ENCODE measurements at places on chromosomes 2 and 18. TPM values are rescaled to one million over a fixed set of nuclear protein-coding genes. Genes with fewer than 3 reads are reported as not detected.

Gene REG3G
- polyA plus RNA-seq = not detected

Gene GCG
- polyA plus RNA-seq = not detected

Gene HADHA
- polyA plus RNA-seq = 132 TPM

GRCh38 chr2:195317550-195317949, 339.5 kb upstream of the SLC39A10 start:
- no peak for DNase-seq

Gene ZCCHC2
- 4.2 TPM for polyA plus RNA-seq

GRCh38 chr2:26615336-26615859, 25.8 kb downstream of the CIB4 start:
- DNase-seq = no peak

DNA sequence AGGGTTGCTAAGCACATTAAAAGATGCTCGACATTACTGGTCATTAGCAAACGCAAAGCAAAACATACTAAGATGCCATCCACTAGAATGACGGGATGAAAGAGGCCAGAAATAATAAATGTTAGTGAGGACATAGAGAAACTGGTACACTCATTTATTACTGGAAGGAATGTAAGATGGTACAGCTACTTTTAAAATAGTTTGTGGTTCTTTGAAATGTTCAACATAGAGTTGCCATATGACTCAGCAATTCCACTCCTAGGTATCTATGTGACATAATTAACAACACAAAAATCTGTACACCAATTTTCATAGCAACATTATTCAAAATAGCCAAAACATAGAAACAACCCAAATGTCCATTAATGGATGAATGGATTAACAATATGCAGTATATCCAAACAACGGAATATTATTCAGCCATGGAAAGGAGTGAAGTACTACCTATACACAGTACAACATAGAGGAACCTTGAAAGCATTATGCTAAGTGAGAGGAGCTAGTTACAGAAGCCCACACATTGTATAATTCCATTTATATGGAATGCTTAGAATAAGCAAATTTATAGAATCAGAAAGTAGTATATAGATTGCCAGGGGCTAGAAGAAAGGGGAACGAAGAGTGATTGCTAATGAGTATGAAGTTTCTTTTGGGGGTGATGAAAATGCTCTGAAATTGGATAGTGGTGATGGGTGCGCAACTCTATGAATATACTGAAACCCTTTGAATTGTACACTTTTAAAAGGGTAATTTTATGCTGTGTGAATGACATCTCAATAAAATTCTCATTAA, 61.9 kb upstream of the IL1R1 start:
- DNase-seq = no peak

DNA sequence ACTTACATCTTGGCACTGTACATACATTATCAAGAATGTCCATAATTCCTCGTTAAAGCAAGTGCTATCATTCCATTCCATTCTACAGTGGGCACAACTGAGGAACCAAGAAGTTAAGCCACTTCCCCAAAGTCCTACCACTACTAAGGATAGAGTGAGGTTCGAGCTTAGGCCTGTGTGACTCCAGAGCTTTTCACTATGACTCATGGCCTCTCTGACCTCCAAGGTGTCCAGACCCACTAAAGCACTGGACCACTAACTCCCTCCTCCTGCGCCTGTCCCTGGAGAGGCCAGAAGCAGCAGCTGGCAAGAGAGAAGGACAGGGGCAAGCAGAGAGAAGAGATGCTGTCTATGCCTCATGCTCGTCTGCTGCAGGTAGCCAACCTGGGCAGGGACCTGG, 117.0 kb downstream of the ZBTB7C start:
- DNase-seq = no peak

Gene SULT1C2
- polyA plus RNA-seq = not detected

Gene SPRED2
- polyA plus RNA-seq = 1.4 TPM
